ENCODE measurements at places on chromosomes 12 and 14.

GRCh38 chr14:61219256-61219655 lies 61.9 kb downstream of the TMEM30B start:
- DNase-seq, result no peak

DNA sequence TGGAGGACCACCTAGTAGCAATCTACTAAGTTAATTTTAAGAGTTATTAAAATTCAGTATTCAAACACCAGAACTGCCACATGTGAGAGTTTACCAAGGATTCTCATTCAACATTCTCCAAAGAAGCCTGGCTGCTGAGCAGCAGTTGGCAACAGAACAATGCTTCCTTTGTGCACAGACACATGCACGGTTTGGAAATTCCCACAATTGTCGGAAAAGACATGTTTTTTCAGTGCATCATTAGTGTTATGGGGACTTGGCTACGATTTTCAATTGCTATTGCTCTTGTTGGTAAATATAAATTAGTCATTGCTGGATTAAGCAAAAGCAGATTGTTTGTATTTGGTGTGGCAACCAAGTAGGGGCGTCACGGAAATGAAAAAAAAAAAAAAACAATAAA lies 22.2 kb downstream of the ST8SIA1 start:
- no peak for DNase-seq

GRCh38 chr12:70379846-70380245 lies 13.8 kb downstream of the KCNMB4 start:
- no peak for DNase-seq

- DNase-seq, result no peak
Observed at GRCh38 chr12:100793182-100793581, 1.4 kb upstream of the ANO4 start.

- DNase-seq, result no peak
Observed at GRCh38 chr12:71046215-71046614, 111.6 kb downstream of the TSPAN8 start.

DNA sequence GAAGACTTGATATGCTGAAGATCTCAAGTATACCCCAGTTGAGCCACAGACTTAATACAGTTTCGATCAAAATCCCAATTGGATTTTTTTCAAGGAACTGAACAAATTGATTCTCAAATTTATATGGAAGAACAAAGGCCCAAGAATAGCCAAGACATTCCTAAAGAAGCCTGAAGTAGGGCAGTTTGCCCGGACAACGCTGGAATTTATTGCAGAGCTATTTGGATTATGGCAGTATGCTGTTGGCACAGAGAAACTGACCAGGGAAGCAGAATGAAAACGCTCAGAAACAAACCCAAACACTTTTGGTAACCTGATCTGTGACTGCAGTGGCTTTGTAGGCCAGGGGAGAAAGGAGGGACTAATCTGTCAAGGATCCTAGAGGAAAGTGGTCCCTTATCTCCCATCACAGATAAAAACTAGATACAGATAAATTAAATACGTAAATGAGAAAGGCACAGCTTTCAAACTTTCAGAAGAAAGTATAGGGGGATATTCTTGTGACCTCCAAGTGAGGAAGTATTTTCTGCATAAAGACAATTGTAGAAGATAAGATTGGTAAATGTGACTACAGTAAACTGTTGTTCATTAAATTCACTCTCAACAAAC lies 35.9 kb upstream of the GSC start:
- DNase-seq, result no peak

DNA sequence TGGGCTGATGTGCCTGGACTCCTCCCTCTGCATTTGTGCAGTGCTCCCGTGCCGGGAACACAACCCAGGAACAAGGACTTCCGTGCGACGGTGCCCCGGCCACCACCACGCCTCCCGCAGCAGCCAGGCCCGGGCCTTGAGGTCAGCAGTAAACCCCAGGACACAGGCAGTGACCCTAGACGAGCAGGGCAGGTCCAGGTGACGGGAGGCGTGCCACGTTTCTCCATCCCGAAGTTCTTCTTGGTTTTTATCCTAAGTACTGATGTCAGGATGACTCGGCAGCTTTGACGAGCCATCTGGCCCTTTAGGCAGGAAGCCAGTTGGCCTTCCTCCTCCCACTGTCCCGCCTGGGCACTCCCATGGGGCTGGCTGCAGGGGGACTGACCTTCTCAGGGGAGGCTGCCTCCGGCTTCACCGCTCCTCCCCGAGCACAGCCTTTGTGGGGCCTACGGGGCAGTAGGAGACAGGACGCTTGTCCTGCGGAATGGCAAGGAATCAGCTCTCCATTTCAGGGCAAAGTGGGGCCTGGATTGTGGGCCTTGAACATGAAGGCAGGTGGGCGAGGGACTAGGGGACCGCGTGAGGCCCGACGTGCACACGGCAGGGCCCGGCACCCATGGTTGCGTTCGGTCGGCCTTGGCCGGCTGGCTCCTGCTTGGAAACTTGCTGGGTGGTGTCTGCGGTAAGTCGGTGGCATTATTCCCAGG lies 94.1 kb downstream of the FBXL14 start:
- no peak for DNase-seq

DNA sequence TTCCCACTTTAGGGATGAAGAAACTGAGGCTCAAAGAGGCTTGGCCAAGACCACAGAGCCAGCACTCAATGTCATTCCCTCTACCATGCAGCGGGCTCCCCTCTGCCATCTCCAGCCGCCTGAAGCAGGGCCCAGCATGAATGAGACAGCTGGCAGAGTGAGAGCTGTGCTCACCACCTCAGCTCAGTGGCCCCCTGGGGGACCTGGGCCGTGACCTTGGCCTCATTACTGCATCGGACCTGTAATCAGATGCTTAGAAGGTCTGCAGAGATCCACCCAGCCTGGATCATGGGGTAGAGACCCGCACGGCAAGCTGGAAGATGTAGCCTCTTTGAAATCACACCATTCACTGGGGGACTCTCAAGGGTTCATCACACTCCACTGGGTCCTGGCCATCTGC lies 22.7 kb upstream of the CORO1C start:
- no peak for DNase-seq

- DNase-seq, result no peak
Observed at GRCh38 chr14:54278087-54278486, 118.7 kb upstream of the CDKN3 start.

DNA sequence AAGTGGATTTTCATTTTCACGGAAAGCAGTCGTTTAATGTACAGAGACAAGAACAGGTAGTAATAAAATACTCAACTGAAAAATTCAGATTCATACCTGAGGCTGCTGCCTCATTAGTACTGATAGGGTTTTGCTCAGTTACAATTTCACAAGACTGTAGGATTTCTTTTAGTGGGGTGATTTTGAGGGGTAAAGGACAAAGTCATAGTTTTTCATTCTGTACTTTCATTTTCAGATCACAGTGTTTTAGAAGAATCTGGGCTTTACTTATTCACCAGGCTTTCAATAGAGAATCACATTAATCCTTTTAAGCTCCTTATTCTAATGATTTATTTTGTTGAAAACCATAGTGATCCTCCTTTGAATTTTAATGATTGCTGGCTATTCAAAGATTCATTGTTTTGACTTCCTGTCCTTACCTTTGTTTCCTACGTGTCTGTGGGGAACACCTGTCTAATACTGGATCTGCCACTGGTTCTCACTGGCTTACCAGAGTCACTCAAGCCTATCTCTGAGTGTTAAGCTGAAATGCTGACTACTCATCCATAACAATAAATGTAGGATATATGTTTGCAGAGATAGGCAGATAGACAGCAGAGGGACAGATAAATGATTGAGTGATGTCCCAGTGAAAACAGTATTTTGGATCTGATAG lies 243.8 kb upstream of the NPAS3 start:
- no peak for DNase-seq

GRCh38 chr12:38175538-38175937 lies 141.0 kb upstream of the ALG10B start:
- DNase-seq, result no peak

- DNase-seq, result no peak
Observed at GRCh38 chr12:106189341-106189740, 50.6 kb upstream of the NUAK1 start.

- no peak for DNase-seq
Observed at GRCh38 chr14:93906341-93907329, 20.5 kb upstream of the FAM181A start.

DNA sequence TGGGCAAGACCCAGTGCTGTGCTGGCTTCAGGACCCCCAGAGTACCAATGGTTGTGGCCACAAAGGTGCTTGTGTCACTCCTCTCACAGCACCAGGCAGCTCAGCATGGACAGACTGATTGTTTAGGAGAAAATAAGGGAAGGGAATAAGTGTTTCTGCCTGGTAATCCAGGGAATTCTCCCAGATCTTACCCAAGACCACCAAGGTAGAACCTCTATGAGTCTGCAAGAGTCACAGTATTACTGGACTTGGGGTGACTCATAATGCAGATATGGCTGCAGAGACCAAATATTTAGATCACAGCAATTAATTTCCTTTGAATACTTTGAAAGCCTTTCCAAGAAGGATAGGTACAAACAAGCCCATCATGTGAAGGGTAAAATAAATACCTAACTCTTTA lies 1178.3 kb upstream of the FLRT2 start:
- DNase-seq, result no peak

DNA sequence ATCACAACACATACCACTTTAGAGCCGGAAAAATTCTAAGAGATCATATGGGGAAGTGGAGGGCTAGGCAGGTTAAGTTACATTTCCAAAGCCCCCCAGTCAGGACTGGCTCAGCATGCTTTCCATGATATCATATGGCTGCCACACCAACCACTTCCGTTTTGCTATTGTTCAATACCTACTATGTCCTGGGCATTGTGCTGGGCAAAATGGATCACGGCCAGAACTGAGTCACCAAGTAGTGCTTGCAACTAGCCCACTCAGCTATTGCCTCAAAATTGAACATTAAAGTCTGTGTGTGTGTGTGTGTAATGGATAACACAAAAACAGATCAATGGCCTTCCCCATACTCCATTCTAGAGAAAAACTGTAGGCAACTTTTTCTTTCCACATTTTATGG lies 22.7 kb downstream of the WIF1 start:
- DNase-seq, result no peak

DNA sequence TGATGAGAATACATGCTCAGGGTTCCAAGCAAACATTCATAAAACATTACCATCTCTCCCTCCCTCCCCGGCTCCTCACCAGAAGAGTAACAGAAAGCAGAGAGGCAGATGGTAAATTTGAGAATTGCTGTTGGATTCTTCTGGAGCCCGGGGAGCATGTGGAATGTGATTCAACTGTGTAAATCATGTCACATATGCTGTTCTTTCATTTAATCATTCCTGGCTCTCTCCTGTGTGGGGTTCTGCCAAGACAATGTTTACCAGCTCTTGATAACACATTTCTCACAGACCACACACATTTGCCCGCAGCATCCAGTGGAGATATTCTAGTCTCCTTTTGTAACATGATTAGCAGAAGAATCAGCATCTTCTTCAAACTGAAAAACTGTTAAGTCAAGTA lies 23.4 kb upstream of the NR2C1 start:
- no peak for DNase-seq

DNA sequence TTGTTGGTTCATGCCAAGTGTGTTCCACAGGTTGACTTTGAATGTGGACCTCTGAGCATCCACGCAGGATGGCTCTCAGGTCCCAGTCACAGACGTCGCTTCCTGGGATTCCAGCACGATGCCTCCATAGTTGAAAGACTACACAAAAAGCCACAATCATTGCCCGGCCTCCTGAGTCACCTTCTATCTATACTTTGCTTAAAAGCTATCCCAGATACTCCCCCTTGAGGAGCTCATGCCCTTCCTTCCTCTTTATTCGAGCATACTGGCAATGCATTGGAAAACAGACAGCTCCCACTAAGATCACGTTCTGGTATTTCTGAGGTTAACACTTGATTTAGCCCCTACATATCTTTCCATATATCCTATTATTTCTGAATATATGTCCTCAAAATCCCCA lies 40.1 kb downstream of the ZNF664 start:
- no peak for DNase-seq

GRCh38 chr12:89642959-89643358 lies 65.7 kb downstream of the ATP2B1 start:
- no peak for DNase-seq

DNA sequence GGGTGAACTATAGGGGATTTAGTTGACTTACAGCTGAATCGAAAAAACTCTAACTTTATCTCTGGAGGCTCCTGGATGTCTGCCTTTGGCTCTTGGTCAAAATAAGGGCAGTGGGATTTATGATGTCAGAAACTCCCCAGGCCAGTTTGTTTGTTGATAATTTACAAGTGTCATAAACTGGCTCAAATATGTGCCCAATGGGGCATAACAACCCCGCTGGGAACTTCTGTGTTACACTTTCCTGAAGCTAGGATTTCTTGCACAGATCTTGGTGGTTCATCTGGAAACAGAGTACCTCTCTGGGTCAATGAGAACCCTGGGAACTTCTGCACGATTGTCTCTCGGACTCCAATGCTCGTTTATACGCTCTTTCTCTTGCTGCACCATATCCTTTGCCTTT lies 58.7 kb upstream of the MUCL1 start:
- DNase-seq, result no peak
